ENCODE measurements at places on chromosomes 12 and 14.

GRCh38 chr14:66196670-66197069 is 289.5 kb upstream of the CCDC196 start:
- no peak for DNase-seq

GRCh38 chr12:47611906-47612305 is 93.9 kb downstream of the RPAP3 start:
- no peak for DNase-seq

DNA sequence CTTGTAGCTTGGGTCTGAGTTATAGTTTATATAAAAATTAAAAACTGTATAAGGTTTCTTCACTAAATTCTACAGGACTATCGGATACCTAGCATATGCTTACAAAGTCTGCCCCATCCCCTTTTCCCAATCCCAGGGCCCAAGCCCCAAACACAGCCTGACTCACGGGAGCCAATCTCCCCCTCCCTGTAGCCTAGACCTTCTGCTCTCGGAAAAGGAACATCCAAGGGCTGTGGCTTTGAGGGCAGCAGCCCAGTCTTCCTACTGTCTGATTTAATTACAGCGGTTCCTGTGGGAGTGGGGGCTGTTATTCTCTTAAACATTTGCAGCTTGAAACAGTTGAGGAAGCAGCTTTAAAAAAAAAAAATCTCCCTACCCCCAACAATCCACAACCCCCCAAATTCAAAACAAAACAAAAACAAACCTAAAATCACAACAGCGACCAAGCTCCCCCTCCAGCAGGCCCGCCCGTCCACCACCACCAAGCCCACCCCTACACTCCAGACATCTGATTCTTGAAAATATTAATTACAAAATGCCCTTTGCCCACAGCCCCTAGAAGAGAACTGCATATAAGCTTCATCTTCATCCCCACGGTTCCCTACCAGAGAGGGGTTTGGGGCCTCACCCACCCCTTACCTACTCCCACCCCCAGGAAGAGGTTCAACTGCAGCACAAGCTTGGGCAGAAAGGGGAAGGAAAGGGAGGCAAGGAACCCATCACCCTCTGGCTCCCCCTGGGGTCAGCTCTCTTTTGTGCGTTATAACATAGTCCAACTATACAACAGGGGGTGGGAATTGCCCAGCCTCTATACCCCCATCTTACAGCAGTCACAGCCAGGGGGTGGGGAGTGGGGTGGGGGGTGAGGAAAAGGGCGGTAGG is 1.1 kb upstream of the PRKAG1 start:
- DNase-seq: peak; percentile 41

GRCh38 chr12:93116632-93117031 is 187.5 kb upstream of the EEA1 start:
- DNase-seq: no peak

- DNase-seq: no peak
Observed at GRCh38 chr12:20528208-20528607, 159.9 kb downstream of the PDE3A start.

- no peak for DNase-seq
Observed at GRCh38 chr12:95413576-95413975, 60.4 kb upstream of the METAP2 start.

GRCh38 chr12:89984846-89985245 is 276.2 kb upstream of the ATP2B1 start:
- no peak for DNase-seq

- DNase-seq: no peak
Observed at GRCh38 chr12:32627976-32628375, 51.1 kb upstream of the DNM1L start.

- peak; percentile 75 for DNase-seq
Observed at GRCh38 chr12:537772-538171, 78.0 kb downstream of the B4GALNT3 start.

DNA sequence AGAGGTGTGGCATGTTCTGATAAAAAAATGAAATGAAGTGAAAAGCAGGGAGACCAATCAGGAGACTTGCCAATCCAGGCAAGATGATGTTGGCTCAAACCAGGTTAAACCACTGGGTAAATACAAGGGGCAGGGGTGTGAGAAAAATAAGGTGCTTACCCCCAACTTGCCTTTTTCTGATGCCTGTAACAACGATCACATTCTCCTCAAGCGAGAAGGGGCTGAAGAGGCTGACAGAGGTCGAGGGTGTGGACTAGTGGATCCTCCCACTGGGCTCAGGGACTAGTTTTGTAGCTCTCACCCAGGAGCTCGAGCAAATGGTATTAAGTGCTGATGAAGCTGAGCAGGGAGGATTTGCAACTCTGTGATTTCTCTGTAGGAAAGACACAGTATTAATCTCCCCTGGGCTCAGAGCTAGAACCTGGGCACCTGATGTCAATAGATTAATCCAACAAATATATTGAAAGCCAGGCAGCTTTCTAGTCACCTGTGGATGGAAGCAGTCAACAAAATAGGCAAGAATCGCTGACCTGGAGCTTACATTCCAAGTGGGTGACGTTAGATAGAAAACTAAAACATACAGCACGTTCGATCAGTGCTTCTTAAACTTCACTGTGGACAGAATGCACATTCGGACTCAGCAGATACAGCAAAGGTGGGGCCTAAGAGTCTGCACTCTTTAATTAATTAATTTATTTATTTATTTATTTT is 15.2 kb upstream of the EAPP start:
- DNase-seq: peak; percentile 52

DNA sequence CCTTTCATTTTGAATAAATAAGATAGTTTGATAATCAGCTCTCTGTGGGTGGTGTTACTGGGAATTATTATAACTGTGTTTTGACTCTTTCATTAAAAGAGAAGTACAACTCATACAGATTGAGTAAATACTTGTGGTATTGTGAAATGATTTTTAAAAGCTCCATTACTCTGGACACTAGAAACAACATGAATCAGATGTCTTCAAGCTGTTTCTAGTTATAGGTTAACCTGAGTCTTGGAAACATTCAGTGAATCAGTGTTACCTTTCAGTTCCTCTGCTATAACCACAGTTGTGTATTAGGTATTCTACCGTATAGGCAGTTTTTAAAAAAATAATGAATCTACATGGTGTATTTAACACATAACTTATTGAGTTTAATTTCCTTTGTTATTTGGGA is 128.4 kb upstream of the SSTR1 start:
- DNase-seq: peak; percentile 36

DNA sequence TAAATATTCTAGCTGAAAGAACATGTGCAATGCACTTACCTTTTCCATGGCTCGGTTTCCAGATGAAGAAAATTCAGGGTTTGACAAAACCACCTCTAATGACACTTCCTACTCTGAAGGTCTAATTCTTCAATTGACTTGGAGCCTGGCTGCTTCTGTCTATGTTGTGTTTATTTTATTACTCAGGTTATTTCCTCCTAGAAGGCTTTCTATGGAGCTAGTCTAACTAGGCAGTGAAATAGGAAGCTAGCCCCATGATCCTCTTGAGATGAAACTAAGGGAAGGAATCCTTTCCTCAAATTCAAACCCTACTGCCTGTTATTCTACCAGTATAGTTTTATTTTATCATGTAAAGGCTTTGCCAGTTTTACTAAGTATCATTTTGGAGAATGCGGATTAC is 20.9 kb upstream of the IFNG-AS1 start:
- peak; percentile 59 for DNase-seq

- no peak for DNase-seq
Observed at GRCh38 chr12:57539134-57539768, 7.7 kb downstream of the DCTN2 start.

GRCh38 chr14:23602181-23603095 is 23.8 kb upstream of the JPH4 start:
- DNase-seq: no peak

- DNase-seq: no peak
Observed at GRCh38 chr14:50084666-50085065, 31.7 kb downstream of the VCPKMT start.

- no peak for DNase-seq
Observed at GRCh38 chr12:58629376-58629775, 290.9 kb downstream of the LRIG3 start.

GRCh38 chr14:98959958-98960616 is 311.9 kb downstream of the BCL11B start:
- DNase-seq: no peak

DNA sequence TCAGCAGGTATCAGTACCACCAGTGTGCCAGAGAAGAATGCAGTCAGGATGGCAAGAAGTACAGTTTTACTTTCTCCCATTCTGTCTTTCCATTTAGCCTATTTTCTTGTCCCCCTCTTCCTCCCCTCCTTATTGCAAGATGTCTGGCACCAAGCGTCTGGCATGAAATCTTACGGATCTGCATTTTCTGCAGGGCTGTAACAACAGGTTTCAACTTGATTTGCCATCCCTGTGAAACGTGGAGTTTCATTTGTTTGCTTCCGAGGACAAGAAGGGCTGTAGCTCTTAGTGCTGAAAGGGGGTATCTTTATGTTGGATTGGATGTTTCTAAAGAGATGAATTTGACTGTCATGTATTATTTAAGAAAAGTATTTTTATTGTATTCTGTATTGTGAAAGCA is 1110.6 kb downstream of the BCL11B start:
- DNase-seq: no peak

GRCh38 chr12:108312073-108312659 is 26.9 kb downstream of the CMKLR1 start:
- no peak for DNase-seq

DNA sequence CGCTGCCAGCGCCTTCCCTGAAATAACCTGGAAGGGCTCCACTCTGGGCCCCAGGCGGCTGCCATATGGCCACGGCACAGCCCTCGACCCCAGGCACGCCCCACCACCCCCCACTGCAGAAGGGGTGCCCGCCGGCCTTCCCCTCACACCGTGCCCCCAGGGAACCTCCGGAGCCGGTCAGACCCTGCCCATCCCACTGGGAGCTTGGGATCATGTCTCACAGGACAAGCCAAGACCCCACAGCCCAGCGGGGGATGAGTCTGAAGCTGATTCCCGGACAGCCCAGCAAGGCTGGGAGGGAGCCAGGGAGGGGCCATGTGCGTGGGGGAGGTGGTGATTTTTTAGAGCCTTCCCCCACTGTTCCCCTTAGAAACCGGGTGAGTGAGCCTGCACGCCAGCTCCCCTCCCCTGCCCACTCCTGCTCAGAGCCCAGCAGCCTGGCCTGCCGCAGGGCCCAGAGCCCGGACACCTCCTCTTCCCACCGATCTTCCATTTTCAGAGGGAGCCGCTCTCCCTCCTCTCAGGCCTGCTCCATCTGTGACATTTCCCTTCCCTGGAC is 1.4 kb downstream of the RIMBP2 start:
- DNase-seq: no peak

- DNase-seq: no peak
Observed at GRCh38 chr12:25156061-25156460, 38.9 kb downstream of the DNAI7 start.

DNA sequence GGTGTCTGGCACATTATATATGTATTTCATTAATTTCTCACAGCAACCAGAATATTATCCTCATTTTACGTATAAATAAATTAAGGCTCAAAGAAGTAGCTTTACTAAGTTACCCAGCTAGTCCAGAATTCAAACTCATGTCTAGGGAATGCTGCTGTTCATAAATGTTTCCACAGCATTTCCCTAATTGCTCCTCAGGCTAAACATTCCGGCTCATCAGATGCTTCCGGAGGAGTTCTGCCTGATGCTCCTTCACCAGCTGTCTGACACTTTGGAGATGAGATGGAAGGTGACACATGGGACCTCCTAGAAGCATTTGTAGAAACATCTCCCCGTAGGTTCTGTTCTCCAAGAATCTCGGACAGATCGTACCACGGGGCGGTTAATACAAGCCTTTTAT is 12.1 kb downstream of the KRT85 start:
- DNase-seq: no peak

- no peak for DNase-seq
Observed at GRCh38 chr12:127240249-127240929, 1026.6 kb upstream of the TMEM132C start.

GRCh38 chr12:88192426-88192825 is 50.3 kb downstream of the TMTC3 start:
- DNase-seq: no peak

DNA sequence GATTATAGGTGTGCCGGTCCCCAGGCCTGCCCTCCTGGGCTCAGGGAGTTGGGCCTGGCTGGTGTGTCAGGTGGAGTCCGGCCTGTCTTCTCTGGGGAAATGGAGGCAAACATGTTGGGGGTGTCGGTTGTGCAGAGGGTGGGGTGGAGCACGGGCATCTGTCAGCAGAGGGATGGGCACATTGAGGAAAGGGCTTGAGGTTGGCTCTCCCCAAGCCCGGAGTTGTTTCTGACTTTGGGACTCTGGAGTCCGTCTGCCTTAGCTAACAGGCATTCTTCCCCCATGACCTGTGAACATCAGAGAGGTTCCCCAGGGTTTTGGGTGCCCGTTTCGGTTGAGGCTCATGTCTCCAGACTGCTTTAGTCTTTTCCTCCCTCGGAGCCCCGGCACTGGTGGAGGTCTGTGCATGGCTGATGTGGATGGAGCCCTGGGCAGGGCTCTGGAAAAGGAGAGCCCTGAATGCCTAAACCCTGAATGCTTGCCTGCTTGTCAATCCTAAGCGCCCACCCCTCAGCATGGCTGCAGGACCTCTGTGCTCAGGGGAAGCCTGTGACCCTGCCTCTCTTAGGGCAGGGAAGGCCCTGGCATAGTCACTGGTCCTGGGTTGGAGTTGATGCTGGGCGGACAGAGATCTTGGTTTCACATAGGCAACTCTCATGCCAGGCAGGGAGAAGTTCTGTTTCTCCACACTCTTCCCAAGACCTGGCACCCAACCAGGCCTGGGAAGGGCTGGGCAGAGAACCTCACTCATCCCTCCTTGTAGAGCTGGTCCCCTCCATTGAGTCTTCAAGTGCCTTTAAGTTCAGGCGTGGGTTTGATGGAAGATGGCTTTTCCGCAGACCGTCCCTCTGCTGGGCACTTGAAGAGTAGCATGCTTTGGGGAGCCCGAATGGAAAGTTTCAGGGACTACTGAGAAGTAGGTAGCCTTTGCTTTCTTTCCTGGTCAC is 12.9 kb downstream of the NYNRIN start:
- peak; percentile 56 for DNase-seq

GRCh38 chr14:24151404-24152080 is 4.2 kb downstream of the RNF31 start:
- DNase-seq: no peak

DNA sequence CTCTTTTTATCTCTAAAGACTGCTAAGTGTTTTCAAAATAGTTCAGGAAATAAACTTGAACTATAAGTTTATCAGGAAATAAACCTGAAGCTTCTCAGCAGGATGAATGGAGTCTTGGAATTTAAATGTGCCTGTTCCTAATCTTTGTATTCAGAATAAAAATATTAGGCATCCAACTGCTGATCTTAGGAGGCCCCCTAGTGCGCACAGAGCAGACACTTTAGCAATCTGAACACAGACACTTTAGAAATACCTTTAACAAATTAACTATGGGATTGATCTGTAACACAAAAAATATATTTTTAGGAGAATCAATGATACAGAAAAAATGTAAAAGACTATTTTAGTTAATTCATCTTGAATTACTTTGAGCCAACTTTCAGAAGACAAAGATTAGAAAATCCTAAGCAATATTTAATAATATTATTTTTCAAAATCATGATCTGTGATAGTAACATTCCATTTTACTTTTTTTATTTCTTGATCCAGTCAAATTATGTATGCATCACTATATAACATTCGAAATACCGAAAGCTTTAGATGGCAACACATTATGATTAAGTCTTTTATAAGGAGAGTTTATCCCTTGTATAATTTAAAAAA is 80.9 kb downstream of the SLC41A2 start:
- DNase-seq: peak; percentile 72
